ENCODE measurements at places on chromosomes 1 and 21.
A peak's percentile ranks its signal among the peaks of the same experiment; 100 is the strongest.

- DNase-seq = peak; percentile 18
Observed at GRCh38 chr1:42259739-42260064, 75.3 kb downstream of the FOXJ3 start.

DNA sequence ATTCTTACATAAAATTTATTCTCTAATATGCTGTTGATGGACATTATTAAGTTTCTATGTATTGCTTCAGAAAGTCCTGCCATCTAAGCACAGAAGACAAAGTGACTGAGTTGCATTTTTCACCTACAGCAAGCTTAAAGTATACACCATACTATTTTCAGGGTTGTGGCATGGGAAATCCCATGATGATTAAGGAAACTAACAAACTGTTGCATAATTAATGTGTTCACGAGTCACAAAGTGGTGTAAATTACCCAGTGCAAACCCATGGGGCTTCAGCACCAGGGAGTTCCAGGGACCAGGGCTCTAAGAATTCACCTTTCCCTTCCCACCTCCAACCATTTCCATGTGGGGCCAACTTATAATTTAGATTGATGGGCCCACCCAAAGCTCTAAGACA lies 81.9 kb upstream of the NR5A2 start:
- no peak for DNase-seq

- peak; percentile 4 for DNase-seq
Observed at GRCh38 chr1:3948344-3948743, 48.3 kb upstream of the C1orf174 start.

DNA sequence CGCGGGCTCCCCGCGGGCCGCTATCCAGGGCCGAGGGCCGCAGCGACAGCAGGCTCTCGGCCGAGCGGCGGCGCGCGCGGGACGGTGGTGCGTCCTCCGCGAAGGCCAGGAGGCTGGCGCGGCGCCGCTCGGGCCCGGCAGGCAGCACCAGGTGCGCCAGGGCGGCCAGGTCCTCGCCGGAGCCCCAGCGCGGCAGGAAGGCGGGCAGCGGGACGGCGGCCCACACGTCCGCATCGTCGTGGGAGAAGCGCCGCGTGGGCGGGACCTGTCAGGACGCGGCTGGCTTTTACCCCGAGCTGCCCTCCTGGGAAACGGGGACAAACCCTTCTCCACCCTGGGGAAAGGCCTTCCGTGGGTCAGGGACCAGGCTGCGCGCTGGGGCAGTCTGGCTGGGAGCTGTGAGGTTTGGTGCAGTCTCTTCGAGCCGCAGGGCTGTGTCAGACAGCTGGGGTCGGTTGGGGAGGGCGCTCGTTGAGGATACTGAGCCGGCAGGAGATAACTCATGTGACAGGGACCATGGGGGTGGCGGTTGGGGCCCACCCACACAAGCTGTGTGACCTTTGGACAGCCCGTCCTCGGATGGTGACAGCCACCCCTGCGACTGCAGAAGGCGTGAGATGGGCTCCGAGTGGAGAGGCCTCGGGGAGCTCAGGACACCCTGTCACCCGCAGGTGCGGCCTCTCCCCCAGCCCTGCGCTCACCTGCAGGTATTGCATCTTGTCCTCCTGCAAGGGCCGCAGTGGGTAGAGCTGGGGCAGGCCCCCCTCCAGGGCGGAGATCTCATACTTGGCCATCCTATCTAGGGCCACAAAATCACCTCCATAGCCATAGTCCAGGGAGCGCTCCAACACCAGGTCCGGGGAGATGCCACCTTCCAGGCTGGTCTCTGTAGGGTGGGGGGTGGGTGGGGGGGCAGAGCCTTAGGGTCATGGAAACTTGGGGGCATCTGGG lies 6.0 kb downstream of the HES3 start:
- no peak for DNase-seq

DNA sequence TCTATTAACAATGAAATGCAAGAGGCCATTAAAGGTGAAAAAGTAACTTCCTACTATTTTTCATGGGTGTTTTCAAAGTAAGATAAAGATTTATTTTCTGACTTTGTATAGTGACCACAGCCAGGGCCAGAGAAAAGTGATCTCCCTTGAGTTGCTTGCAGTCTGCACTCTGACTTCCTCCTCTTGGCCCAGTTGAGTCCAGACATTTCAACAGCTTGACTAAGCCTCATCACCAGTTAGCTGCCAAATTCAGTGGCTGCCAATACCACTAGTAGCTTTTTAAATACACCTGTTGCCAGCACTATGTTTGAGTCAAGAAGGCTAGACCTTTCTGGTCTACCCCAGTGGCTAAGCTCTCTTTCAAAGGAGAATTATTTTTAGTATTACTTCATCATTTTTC lies 3.7 kb upstream of the NEK7 start:
- peak; percentile 64 for DNase-seq

DNA sequence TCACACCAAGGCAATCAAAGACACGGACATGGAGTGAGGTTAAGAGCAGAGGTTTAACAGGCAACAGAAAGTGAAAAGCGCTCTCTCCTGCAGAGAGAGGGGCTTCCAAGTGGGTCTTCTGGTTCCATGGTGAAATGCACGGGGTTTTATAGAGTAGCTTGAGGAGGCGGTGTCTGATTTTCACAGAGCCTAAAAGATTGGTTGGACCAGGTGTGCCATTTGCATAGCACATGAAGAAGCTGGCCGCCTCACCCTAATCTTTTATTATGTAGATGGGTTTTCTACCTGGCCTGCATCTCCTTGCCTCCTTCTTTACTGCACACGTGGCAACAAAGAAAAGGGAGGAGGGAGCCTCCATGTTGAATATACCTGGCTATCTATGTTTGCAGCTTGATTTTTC lies 197.3 kb downstream of the RYR2 start:
- DNase-seq = no peak

DNA sequence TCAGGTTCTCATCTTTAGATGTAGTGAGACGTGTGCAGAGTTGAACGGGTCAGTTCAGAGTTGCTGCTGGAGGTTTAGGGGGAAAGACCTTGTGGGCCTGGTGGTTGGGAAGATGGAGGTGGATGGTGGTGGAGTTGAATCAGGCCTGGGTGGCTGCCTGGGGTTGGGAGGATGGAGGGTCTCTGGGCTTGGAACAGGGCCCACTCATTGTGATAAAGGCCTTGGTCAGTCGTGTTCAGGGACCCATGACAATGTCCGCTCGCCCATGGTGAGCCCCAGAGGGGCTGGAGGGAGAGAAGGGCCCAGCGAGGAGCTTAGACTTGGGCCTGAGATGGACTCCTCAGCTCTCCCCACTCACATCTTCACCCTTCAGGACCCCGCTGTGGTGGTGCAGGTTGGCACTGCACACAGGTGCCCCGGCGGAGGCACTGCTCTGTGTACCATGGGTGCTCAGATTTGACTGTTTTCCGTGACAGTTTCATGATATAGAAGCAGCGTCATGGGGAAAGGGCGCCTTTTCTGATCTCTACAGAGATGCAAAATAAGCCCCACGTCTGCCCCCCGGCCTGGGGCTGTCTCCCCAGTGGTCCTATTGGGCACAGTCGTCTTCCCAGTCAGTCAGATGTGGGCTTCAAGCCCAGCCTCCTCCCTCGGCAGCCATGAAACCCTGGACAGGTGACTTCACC lies 39.2 kb downstream of the DISP3 start:
- no peak for DNase-seq

- no peak for DNase-seq
Observed at GRCh38 chr21:25428537-25428936, 178.7 kb downstream of the MRPL39 start.

GRCh38 chr1:241424480-241424971 lies 67.5 kb upstream of the RGS7 start:
- DNase-seq = no peak

- peak; percentile 43 for DNase-seq
Observed at GRCh38 chr1:246280551-246280950, 226.5 kb downstream of the SMYD3 start.

DNA sequence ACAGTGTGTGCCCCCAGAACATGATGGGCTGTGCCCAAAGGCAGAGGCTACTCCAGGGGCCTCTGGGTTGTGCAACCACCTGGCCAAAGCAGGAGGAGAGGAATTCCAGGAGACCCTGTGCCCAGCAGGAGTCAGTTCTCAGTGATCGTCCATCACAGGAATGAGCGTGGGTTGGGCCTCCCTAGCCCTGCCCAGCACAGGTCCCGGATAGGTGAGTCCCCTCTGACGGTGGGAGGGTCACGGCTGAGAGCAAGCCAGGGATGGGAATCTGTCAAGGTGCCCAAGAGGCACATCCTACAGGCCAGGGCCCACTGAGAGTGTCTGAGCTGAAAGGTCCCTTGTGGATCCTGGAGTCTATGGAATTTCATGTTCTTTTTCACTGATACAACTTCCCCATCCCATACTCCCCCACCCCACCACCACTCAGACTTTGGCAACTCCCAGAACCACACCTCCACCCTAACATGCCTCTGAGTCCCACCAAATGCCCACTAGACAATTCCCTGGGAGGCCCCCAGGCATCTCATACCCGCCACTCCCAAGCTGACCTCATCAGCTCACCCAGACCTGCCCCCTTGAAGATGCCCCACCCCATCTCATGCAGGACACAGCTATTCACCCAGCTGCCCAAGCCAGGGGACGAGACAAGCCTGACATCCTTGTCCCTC lies 3.1 kb downstream of the GJB4 start:
- DNase-seq = no peak

- no peak for DNase-seq
Observed at GRCh38 chr1:245298781-245299180, 144.0 kb downstream of the KIF26B start.

DNA sequence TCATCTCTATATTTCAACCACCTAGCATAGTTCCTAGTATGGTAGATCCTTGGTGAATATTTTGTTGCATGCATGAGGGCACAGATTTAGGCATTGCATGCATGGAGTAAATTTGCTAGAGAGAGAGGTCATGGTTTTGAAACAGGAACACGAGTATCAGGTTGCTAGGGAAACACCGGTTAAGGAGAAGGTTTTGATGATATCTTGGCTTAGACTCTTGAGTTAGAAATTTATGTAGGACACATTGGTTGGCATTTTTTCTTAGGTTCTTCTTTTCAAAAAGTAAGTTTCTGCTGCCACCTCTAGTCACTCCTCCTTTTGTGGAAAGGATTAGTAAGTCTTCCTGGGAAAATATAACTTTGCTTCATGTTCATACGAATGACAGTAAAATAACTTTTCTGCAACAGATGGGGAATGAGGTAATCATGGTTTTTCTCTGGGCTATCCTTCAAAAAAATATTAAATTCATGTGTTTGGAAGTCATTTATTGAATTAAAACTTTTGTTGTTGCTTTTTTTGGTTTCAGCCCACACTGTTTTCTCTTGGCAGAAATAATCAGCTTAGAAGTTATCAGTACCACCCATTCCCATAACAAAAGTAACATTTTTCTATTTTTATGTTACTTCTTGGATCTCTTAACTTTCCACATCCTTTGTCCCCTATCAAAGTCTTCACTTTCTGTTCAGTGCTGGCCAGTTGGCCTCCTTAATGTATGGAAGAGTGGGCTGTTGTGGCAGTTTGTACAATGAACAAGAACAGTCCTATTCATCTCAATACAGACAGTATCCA lies 97.3 kb downstream of the PLA2G4A start:
- peak; percentile 22 for DNase-seq

DNA sequence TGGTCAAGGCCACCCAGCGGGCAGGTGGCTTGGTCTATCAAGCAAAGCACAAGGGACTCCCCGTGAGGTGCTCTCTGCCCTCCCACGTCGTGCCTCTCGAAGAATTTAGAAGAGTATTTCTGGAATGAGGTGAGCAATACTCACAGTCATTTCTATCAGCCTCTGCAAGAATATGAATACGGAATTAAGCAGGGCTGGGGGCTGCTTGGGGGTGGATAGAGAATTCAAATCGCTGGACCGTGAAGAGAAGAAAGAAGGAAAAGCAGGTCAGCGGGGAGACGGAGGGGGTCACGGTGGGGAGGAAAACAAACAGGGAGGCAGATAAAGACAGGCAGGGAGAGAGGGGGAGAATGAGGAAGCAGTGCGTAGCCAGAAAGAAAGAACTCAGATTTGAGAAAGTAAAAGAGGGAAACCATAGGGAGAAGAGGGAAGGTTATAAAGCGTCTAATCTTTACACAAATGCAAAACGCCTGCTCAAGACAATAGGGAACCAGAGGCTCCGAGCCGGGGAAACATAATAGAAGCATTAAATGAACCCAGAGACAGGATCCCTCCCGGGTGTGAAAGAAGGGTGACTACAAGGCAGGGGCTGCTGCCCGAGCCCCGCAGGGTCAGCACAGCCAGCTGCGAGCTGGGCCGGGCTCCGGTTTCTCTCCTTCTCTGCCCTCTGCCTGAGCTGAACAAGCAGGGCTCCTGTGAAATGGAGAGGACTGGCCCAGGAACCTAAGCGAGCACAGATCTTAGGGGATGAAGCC lies 2.1 kb upstream of the EDN2 start:
- DNase-seq = peak; percentile 89

GRCh38 chr1:213446496-213446895 lies 395.5 kb downstream of the RPS6KC1 start:
- DNase-seq = no peak

DNA sequence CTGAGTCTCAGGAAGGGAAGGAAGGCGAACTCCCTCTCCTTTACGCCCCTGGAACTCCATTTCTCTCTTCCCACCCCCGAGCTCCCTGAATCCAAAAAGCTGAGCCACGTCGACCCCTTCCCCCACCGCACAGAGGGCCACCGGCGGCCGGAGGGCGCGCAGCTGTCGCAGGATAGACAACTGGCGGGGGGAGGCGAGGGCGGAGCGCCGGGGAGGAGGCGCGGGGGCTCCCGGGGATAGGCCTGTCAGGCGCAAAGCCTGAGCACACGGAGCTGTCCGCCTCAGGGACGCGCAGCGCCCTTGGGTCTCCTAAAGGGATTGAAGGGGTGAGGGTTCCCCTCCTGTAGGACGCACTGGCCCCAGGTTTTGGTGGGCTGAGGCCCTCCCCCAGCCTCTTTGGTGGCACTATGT lies 752 bp upstream of the ACTA1 start:
- no peak for DNase-seq

DNA sequence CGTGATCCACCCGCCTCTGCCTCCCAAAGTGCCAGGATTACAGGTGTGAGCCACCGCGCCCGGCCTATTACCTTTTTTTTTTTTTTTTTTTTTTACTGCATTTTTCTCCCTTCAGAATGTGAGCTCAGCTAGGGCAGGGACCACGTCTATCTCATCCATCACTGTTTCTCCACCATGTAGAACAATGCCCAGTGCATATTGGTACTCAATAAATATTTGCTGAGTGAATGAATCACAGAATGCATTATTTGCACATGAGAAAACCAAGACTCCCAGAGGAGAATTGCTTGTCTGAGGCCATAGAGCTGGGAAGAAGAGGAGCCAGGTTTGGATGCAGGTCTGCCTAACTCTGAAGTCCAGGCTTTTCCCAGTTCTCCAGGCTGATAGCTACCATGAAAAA lies 8.2 kb upstream of the SLC9A1 start:
- DNase-seq = no peak

DNA sequence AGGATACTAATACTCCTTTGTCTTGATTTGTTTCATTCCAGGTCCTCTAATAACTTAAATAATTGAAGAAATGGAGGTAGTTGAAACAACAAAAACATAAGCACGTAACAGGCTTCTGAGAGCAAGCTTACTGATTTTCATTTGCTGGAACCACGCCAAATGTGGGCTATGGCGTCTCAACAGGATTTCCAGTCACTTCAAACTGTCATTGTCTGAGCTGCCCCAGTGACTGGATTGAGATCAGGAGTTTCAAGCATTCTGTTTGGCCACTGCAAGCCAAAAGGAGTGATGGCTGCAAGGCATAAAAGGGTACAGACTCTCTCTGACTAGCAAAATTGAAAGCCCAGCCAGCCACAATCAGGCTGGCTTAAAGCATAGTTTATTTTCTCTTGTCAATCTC lies 289.9 kb downstream of the DPYD start:
- DNase-seq = no peak

GRCh38 chr1:240508201-240508600 lies 103.8 kb downstream of the GREM2 start:
- no peak for DNase-seq

All from fibroblast of skin of back (primary cell).